Activated T-helper 9 cell treated with anti-CD3 and anti-CD28 coated beads, Interleukin-2, amount 50 U/mL, for 16 hours (primary cell): ENCODE measurements at places on chromosomes 11 and 22.

- no peak for DNase-seq
These were observed 21.4 kb downstream of the CSNK1E start for GRCh38 chr22:38295863-38296262.

- no peak for DNase-seq
These were observed 17.9 kb downstream of the CWF19L2 start for GRCh38 chr11:107439586-107440167.

DNA sequence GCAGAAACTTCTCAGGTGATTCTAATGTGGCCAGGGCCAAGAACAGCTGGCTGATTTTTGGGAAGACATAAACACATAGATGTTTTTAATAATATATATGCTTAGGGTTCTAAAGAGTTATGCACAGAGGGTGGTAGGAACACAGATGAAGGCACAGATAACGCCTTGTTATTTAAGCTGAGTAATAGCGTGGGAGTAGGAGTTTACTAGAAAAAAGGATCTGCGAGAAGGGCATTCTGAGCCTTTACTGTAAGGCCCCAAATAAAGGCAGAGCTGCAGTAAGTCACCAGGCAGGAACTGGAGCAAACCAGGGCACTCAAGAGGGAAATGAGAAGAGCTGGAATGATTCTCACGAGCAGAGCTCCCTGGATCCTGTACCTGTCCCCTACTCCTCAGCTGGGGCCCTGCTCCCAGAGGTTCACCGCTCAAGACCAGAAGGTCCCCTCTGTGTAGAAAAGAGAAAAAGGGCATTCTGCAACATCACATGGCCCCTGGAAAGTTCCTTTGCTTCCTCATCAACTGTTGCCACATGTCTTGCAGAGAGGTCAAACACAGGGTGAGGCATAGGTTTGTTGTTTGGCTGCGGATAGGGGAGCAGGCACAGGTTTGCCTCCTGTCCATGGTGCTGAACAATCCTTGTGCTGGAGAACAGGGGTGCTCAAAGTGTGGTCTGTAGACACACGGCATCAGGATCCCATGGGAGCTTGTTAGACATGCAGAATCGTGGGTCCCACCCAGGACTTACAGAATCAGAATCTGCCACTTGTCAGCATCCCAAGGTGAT is 125.7 kb downstream of the TENM4 start:
- no peak for DNase-seq

DNA sequence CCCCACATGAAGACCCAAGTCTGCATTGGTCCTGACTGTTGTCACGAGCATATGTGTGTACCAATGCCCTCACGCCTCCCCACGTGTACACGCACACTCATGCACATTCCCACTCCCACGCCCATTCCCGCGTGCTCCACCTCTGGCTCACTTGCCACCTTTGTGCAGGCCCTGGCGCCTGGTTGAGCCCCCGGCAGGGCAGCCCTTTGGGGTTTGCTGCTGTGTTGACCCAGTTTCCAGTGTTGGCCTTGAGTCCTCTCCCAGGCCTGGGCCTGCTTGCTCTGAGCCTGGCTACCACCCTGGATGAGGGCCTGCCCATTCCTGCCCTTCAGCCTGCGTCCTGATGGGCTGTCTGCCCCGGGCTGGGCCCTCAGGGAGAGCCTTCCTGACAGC is 18.2 kb downstream of the PVALB start:
- no peak for DNase-seq

GRCh38 chr11:99176430-99176829 is 155.7 kb downstream of the CNTN5 start:
- no peak for DNase-seq

DNA sequence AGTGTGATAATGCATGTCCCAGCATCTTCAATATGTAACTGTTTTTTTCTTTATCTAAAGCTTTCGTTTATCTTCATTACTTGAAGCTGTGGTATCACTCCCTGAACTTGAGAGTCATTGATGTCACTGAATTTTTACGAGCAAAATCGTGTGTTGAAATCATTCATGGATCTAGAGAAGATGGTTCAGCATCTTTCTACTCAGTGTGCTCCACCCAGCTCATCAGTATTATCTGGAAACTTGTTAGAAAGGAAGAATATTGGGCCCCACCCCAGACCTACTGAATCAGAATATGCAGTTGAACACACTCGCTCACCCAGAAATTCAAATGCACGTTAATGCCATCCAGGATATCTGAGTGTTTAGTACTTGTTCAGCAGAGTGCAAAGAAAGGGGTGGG is 8.3 kb downstream of the CDON start:
- DNase-seq, result no peak

DNA sequence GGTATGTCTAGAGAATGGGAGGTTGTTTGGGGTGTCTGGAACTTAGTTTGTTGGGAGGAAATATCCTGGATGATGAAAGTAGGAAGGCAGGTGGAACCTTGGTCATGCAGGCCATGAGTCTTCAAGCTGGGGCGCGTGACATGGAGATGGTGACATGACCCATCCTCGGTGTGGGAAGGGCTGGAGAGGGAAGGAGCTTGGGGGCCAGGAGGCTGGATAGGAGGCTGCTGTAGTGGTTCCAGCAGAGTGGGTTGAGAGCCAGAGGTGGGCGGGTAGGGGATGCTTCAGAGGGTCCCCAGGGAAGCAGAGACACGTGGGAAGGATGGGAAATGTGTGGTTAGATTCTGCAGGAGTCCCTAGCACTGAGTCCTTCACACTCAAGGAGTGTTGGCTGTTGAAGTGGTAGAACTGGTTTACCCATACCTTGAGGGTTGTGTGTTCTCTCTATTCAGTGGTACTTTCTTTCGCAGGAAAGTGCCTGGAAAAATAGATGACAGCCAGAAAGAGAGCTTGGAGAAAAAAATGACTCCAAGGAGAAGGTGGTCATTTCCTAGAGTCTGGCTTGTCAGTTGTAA is 56.8 kb downstream of the LDLRAD3 start:
- no peak for DNase-seq

DNA sequence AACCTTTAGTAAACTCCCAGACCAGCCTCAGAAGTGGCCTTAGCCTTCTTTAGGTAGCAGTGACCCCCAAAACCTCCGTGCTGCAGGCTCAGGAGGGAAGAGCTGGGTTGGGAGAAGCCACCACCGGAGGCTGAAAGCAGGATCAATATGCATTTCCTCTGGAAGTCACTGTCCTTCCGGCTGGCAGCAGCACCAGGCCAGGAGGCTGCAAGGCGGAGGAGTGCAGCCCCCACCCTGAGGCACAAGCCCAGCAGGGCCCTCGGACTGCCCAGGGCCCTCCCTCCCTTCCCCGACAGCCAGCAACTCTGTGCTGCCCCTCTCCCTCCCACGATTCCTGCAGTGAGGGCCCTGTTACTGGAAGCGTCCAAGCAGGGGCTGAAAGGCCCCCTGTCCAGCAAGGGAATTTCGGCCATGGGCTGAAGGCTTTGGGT is 3.2 kb upstream of the NRXN2 start:
- no peak for DNase-seq

DNA sequence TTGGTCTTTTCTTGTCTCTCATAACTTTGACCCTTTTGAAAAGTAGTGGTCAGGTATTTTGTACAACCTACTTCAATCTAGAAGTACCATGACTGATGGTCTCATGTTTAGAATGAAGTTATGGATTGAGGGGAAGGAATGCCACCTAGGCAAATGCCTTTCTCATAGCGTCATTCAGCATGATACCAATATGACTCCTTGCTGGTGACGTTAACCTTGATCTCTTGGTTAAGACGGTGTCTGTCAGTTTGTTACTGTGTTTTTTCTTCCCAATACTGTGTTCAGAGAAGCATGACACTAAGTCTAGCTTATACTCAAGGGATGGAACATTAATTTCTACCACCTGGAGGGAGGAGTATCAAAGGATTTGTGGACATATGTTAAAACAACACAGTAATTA is 130.9 kb downstream of the KIF18A start:
- DNase-seq, result no peak

DNA sequence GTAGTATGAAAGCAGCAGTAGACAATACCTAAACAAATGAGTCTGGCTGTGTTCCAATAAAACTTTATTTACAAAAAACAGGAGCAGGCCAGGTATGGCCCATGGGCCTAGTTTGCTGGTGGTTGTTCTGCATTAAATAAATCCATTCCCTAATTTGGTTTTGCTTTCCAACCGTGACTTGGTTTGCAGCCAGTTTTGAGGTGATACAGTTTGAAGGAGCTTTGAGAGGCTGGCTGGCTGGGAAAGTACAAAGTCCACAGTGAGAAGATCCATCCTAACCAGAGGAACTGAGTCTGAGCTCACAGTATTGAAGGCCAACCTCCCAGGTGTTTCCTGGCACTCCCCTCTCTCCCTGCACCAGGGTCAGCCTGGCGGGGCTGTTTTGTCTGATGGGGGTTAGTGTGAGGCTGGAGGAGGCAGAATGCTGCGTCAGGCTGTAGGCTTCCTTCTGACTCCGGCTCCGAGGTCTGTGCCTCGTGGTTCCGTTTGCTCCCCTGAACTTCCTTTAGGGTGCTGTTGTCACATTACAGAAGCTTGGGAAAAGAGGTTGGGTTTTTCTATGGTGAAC is 129.5 kb downstream of the MICAL2 start:
- DNase-seq, result no peak

DNA sequence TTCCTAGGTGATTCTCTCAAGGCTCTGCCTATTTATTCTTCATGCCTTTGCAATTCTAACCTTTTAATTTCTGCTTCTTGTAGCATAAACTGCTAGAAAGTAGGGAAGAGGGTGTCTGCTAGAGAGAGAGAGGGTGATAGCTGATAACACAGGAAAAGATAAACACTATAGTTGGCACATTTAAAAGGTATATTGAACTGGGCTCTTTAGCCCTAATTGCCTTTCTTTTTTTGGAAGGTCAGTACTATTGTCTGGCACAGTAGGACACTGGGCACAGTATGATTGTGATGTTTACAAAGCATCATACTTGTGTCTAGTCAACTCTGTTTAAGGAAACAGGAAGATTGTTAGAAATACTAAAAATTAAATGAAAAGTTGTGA is 33.3 kb downstream of the TEAD1 start:
- DNase-seq, result no peak

DNA sequence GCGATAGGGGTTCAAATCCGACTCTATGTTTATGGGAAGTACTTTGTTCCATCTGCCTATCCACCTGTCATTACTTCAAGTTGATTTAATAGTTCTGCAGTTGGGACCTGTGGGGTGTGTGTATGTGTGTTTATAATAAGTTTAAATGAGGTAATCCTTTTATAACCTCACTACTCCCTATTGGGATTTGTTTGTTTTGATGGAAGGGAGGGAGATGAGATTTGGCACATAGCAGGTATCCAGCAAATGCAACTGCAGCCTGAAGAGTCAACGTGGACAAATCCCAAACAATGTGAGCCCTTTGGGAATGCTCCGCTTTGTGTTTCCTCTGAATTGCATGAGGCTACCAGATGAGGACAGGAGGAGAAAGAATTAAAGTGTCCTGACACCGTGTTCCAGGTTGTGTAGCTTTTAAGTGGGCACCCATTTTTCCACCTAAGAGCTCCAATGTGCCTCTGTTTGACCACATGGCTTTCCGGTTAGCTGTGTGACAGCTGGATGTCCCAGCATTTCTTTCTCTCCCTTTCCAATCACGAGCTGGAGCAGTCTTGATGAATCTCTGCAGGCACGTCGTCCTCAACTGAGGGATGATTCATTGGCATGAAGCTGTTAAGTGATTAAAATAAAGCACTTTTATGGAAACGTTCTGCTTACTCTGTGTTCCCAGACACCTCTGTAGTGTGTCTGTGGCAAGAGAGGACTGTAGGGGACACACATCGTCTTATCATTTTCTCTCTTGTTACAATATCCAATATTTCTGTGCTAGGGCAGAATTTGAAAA is 610.7 kb downstream of the NTM start:
- DNase-seq, result no peak
